EH (cell line): ENCODE measurements at places on chromosomes 4 and X.

DNA sequence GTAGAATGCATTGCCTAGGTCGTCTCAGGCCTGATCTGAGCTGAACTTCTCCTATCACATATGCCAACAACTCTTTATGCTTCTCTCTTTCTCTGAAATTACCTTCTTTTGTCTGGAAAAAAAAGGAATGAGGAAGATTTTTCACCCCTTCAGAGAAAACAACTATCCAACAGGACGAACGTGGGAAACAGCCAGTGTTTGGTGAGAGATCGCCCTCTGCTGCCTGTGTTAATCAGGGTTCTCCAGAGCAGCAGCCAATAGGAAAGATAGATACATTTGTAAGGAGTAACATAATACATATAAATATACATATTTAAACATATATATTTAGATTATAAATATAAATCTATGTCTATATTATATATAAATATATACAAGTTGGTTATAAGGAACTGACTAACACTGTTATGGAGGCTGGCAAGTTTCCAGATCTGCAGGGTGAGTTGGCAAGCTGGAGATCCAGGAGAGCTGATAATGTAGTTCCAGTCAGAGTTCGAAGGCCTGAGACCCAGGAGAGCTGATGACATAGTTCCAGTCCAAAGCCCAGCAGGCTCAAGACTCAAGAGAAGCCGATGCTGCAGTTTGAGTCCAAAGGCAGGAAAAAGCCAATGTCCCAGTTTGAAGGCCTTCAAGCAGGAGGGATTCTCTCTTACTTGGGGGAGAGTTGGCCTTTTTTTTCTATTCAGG, 13.3 kb downstream of the CETN2 start:
- peak; percentile 53 for DNase-seq

- no peak for DNase-seq
Observed at GRCh38 chrX:50615570-50616158, 145.0 kb upstream of the DGKK start.

GRCh38 chrX:44953734-44954502, 80.9 kb downstream of the KDM6A start:
- DNase-seq, result no peak

DNA sequence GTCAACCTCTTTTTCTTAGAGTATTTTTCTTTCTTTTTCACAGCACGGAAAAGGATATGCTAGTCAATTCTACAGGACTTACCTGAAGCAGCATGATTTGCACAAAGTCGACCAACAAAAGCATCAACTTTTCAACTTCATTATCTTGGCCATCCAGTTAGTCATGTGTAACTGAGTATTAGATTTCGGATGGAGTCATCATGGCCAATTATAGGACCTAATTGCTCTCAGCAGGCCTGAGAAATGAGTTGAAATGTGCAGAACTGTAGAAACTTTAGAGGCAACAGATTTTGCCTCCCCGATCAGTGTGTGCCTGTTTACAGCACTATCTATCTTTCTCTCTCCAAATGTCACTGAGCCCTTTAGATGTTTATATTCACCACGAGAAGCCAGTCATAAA, 41.0 kb downstream of the PCDH10 start:
- DNase-seq, result peak; percentile 6

DNA sequence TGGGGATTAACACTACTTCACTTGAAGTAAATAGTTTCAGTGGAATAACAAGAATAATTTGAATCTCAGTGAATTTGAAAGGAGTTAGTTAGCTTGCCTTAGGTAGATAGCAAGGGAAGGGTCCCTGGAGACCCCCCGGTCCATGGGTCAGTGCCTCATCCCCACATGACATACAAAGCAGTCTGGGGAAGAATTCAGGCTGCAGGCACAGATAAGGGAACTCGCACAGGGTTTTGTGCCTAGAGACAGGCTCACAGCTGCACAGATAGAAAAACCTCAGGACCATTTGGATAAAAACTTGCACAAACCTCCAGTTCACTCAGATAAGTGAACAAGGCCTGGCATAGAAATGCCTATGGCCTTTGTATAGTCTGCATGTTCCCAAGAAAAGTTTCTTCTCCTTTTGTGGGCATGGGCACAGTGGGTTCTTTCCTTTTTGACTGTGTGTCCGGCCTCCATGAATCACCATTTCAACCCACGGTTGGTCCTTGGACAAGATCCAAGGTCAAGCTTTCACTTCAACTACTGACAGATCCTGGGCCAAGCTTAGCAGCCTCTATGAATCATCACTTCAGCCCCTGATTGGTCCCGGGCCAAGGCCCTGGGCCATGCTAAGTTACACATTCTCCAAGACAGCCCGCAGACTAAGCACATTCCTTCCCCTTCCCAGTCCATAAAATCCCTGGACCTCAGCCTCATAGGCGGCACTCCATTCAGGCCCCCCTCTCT, 108.3 kb upstream of the KLHL4 start:
- no peak for DNase-seq

DNA sequence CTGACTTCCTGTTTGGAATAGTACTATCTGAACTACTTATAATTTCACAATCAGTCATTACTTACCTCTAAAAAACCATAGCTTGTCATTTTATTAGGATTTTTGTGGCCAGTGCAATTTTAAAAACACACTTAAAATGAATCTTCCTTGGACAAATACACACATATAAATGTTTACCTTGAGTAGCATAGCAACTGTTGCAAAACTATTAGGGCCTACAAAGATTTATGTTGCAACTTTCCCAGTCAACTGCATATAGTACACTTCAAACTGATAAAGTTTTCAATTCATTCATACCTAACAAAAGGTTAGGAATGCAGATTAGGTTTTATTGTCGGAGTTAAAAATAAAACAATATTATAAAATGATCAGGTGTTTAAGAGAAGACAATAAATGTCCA, 193.0 kb downstream of the PDGFC start:
- peak; percentile 89 for DNase-seq

GRCh38 chrX:13620207-13620606, 32.7 kb upstream of the TCEANC start:
- DNase-seq, result no peak

DNA sequence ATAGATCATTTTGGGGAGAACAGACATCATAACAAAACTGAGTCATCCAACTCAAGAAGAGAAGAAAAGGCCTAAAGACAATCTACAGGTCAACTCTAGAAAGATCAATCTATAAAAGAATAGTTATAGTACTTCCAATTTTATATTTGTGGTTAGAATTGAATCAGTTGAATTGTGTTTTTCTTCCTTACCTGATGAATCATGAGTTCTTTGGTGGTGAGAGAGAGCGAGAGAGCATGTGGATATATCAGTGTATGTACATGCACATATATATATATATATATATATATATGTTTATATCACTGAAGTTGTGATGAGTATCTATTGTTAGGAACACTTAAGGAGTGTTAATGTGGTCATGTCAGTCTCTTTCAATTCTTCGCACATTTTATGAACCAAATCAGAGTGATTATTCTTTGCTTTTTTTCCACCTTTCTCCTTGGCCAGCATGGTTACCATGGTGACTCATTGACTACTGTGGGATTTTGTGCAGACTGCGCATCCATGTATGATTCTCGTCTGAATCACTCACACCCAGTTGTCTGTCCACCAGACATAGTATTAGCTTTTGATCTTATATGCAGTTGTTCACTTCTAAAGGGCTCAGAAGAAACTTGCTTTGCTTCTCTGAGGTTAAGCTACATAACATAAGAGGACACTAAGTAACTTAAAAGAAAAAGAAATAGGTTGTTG, 90.4 kb upstream of the RAB40AL start:
- DNase-seq, result peak; percentile 50

DNA sequence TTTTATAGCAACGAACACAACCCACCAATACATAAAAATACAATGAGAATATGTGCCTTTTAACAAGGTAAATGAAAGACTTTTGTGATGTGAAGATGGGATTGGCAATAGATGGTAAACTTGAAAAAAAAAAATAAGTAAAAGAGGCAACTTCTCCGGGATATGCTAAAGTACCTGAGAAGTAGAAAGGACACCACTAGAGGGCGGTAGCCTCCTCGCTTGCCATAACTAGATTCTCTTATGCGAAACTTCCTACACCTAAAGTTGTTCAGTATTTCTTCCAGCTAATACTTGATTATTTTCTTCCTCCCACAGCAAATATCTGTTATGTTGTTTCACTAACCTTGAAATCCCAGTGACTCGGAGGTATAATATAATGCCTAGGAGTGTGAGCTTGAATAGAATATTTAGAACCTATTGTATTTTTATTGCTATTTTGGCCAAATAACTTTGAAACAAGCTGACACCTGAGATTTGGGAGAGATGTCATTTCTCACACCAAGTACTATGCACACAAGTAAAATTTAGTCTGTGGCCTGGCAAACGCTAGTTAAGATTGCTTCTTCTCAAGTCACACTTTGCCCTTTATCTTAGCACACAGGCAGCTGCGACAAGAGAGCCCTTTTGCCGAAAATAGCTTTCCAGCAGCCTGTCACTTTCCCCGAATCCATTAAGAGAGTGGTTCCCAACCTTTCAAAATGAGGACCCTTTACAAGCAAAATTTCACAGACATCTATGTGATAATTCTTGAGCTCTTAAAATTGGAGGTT, 44.9 kb upstream of the PDLIM5 start:
- peak; percentile 84 for DNase-seq

DNA sequence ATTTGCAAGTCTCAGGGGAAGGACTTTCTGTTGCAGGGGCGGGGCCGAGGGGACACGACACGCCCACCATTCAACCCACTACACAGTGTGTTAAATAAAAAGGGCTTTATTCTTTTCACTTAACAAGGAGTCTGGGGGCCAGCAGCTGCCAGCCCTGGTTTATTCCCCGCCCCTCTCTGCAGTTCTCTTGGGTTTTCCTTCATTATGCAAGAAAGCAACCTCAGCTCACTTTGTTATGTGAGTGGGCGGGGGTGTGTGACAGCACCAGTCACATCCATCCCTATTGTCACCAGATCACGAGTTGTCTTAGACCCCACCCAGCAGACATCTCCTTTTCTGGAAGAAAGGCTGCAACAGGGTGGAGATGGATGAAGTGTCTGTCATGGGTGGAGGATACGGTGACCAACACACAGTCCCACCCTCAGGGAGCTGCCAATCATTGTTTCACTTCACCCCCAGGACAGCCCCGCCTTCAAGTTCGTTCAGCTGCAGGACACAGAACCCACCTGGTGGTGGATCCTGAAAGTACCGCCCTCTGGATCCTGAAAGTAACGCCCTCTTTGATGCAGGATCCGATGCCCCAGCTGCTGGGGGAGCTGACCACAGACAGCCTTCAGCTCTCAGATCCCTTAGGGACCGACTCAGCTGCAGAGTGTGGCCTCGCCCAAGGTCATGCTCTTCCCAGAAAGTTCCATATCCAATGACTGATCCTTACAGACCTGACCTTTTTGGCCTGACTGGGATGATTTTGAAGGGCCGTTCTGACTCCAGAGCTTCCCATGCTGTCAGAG, 79.6 kb downstream of the SMIM20 start:
- no peak for DNase-seq

DNA sequence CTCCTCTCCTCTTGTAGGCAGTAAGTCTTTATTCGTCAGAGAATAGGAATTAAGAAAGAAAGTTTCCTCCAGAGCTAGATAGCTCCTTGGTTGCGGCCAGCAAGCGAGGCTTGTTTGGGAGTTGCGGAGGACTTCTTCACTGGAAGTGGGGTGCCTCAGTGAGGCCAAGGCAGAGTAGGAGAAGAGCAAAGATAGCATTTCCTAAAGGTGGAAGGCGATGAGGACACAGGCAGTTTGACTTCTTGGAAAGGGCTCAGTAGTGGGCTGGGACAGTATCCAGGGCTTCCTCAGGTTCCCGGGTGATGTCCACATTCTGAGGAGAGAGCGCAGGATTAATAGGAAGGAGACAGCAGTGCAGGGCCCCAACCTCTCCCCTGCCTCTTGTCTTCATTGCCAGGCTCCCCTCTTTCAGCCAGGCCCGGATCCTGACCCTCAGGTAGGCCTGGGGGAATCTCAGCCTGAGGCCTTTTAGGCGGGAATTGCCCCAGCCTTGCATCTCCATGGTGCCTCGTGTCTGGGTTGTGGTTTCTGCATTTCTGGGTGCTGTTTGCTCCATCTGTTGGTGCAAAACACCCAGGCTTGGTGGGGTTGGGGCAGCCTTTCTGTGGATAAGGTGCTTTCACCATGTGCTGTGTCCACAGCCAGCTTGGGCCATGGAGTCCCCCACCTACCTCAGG, 12.7 kb downstream of the TRO start:
- no peak for DNase-seq

- DNase-seq, result peak; percentile 36
Observed at GRCh38 chr4:141339966-141340365, 119.3 kb downstream of the ZNF330 start.

DNA sequence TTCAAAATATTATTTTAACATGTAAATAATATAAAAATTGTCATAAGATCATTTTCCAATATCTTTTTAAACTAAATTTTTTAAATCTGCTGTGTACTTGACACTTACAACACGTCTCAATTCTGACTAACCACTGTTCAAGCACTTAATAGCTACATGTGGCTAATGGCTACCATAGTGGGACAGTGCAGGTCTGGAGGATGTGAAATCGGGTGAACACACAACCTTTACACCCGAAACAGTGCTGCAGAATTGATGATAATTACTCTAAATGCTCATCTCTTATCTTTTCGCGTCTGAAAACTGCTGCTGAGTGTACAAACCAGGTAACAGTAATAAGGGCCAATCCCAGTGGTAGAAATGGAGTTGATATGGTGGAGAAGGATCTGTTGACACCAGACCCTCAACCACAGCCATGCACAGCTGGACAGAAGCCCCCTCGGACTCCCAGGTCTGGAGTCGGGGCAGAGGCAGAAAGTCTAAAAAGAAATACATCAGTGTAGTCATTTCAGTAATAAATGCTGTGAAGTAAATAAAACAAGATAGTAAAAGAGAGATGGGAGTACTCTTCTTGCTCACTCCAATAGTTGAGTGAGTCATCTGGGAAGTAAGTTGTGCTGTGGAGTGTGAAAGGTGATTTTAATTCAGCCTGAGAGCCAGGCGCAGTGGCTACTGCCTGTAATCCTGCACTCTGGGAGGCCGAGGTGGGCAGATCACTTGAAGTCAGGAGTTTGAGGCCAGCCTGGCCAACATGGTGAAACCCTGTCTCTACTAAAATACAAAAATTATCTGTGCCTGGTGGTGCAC, 150.0 kb downstream of the CBR4 start:
- peak; percentile 61 for DNase-seq

DNA sequence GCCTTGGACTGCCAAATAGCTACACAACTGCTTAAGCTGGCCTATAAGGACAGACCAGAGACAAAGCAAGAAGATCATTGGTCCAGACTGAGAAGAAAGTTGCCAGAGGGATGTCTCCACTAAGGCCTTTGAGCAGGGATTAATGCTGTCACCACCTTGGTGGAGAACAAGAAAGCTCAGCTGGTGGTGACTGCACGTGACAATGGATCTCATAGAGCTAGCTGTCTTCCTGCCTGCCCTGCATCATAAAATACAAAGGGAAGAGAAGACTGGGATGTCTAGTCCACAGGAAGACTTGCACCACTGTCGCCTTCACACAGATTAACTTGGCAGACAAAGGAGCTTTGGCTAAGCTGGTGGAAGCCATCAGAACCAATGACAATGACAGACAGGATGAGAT, 40.5 kb upstream of the FAM120C start:
- no peak for DNase-seq

DNA sequence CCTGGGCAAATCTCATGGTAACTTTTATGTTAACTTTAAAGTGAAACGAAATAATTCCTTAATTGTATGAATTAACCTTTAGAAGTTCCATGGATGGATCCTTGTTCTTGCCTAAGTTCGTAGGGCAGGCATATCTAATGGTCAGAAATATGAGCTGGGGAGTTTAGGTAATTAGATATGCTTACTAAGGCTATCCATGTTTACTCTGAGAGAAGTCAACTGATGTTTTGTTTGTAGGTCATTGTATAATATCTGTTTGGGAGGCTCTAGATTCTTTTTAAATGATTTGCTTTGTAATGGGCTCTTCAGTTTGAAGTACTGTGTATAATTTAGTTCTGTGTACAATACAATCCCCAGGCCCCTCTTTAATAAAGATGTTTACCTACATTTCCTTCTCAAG, 117.0 kb downstream of the DCK start:
- DNase-seq, result no peak
